ENCODE measurements at places on chromosomes 3 and 15.
A peak's percentile ranks its signal among the peaks of the same experiment; 100 is the strongest.

DNA sequence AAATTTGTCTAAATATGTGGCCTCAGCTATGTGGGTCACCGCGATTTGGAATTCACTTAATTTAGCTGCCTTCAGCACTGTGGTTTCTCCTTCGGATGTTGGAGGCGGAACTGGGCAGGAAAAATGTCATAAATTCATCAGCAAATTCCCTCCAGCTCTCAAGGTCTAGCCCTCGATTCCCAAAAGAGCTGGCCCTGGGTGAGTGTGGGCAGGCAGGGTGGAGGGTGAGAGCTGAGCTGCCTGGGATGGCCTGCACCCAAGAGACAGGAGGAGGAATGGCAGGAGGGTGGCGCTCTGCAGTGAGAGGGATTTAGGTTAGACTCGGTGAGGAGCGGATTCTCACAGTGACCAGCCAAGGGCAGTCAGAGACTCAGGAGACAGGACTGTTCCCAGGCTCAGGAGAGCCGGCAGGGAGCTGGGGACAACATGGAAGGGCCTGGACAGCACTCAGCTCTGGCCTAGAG lies 57.1 kb downstream of the FEM1B start:
- no peak for DNase-seq

DNA sequence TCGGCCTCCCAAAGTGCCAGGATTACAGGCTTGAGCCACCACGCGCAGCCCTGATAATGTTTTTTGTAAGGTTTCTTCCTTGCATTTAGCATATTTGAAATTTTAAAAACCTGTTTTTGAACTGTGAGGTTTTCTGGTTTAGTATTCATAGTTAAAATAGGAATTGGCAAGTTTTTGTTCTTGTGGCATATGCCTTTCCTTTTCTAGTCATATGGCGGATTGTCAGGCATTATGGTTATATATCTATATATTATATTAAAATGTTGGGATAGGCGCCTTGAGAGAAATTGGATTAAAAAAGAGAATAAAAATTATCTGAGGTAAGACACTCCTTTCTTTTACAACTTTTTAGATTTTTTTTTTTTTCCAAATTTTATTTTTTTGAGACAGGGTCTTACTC lies 28.4 kb downstream of the FXR1 start:
- no peak for DNase-seq

- DNase-seq, result no peak
These were observed 40.3 kb downstream of the ZBTB38 start for GRCh38 chr3:141408596-141408995.

DNA sequence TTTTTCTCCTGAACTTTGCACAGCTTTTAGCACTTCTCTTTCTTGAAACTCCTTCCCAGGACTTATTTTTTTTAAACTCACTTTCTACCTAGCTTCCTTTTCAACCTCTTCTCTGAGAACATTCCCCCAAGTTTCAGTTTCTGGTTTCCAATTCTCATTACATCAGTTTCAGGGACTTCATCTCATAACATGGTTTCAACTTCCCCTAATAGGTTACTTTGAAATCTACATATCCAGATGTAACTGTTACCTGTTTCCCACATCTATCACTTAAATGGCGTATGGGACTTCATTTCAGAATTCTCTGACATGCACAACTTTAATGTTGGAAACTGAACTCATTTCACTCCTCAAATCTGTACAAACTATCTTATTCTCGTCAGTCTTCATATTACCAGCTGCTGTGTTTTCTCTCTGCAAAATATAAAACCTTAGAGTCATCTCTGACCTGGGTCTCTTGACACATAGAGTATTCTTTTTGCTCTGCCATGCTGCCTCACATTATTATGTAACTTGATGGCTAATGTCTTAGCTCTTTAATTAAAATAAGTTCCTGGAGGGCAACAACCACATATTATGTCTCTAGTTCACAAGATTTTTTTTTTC lies 58.4 kb downstream of the NME9 start:
- no peak for DNase-seq

DNA sequence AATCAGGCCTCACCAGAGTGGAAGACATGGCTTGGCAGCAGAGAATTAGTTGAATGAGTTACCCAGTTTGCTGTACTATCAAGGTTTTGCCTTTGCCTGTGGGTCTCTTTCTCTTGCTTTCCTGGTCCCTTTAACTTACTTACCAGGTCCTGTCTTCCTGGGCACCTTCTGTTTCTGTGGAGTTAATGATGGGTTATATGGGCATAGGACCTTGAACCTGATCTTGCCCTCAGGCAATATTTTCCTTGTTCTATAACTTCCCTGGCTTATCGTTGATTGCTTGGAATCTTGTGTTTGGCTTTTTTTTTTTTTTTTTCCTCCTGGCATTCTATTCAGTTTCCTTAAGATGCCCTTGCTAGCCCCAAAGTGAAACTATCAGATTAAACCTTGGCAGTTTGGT lies 106.8 kb downstream of the HHLA2 start:
- no peak for DNase-seq

DNA sequence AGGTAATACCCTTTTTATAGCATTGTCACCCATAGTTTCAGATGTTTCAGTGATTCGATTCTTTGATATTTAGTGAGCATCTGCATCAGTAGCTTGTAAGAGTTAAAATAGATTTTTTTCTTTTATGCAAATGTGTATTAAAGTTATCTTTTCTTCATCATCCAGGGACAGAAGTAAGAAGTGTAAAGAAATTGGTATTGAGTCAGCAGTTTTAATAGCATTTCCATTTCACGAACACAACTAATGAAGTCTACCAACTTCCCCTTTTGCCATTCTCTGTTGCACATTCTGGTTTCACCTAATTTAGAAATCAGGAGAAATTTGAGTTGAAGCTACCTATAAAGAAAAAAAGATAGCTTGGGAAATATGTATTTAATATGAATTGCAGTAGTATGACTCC lies 127.9 kb downstream of the ROBO1 start:
- no peak for DNase-seq

DNA sequence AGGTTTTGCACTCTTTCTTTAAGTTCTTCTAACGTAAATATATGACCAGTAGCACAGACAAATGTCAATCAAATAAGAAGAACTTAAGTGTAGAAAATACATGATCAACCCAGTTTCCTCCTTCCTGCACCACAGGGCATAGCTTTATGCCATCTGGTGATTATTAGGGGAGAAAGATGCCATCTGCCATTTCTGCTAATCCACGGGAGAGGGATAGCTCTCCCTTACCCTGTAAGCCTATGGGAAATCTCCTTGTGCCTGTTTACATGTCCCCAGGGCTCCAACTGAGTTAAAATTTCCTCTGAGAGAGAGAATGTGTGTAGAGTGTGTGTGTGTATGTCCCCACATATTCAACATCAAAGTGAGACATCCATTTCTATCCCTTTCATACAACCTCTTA lies 135.9 kb downstream of the RSL24D1 start:
- DNase-seq, result no peak

- DNase-seq, result no peak
These were observed 33.6 kb upstream of the EIF5A2 start for GRCh38 chr3:170942011-170942410.

- DNase-seq, result no peak
These were observed 2.0 kb downstream of the FOXL2NB start for GRCh38 chr3:138949002-138949418.

- DNase-seq, result no peak
These were observed 23.1 kb upstream of the TXNRD3 start for GRCh38 chr3:126677862-126678503.

- DNase-seq, result no peak
These were observed 394.2 kb upstream of the EPHA3 start for GRCh38 chr3:88713233-88713691.

GRCh38 chr3:43330981-43331380 lies 44.6 kb downstream of the SNRK start:
- no peak for DNase-seq

DNA sequence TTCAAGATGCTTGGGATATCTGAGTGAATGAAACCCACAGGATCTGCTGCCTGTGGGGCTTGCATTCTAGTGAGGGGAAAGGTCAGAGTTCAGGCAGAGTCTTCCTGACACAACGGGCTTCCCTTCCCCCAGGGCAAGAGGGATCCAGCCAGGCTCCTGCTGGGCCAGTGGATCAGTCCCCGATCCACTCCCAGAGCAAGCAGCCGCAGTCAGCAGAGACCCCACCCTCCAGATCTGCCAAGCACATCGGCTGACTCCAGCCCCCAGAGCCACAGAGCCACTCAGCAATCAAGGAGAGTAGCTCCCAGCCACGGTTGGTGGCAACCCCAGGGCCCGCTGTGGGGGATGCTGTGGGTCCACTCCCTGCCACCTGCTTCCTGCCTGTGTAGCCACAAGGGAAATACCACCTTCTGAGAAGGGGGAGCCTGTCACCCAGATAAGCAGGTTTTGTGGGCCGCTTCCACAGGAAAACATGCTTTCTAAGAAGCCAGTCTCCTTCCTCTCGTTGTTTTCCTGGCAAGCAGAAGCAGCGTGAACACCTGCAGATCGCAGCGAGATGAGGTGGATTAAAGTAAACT lies 44.9 kb downstream of the CPN2 start:
- peak; percentile 23 for DNase-seq

GRCh38 chr3:70621451-70621850 lies 309.0 kb upstream of the MDFIC2 start:
- DNase-seq, result no peak

- no peak for DNase-seq
These were observed 103.4 kb downstream of the CHST2 start for GRCh38 chr3:143222981-143223380.

GRCh38 chr3:72887343-72887704 lies 522 bp upstream of the GXYLT2 start:
- DNase-seq, result no peak

DNA sequence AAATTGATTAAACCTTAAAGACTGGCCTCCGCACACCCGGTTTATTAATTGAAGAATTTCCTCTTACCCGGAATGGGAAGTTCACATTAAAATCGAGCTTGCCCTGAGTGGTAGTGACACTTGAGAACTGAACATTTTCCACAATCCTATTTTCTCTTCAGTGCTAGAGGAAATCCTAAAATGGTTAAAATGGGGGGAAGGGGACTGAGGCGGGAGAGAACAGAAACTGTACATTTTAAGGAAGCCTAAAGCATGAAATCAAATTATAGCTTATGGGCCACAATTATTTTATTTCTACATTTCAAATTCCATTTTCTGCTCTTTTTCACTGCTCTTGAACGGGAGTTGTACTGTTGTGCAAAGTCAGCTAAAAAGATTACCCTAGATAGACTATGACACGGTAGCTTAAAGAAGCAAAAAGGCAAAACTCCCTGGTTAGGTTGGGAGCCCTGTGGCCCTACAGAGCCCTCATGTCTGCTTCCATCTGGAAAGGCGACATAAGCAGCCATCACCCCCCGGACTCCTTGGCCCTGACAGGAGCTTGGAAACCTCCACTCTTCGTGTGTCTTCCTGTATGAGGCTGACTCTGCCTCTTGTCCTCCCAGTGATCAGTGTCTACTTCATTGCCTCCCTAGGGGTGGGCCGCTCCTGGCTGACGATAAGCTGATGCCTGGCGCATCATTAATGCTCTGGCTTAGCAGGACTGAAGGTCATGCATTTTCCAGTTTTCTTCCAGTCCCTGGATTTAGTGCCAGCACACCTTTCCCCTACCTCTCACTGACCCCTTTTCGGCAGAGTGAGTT lies 79.3 kb downstream of the EEFSEC start:
- DNase-seq, result no peak

DNA sequence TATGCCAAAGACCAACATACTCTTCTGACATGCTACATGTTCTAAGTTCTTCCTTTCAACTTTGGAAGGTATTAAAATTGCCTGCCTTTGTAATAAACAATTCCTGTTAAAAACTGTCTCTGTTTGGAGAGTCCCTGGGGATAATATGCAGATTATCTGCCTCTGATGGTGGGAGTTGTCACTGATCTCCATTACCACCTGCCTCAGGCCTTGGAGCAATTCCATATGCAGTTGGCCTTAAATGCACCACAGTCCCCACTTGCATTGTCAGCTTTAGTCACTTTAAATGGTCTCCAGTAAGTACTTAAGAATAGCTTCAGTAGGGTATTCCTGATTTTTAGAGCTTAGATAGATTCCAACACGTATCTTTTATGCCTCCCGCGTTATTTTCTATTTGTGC lies 121.1 kb upstream of the GOLIM4 start:
- DNase-seq, result no peak

GRCh38 chr3:184315871-184316661 lies 1.7 kb downstream of the EIF4G1 start:
- no peak for DNase-seq

DNA sequence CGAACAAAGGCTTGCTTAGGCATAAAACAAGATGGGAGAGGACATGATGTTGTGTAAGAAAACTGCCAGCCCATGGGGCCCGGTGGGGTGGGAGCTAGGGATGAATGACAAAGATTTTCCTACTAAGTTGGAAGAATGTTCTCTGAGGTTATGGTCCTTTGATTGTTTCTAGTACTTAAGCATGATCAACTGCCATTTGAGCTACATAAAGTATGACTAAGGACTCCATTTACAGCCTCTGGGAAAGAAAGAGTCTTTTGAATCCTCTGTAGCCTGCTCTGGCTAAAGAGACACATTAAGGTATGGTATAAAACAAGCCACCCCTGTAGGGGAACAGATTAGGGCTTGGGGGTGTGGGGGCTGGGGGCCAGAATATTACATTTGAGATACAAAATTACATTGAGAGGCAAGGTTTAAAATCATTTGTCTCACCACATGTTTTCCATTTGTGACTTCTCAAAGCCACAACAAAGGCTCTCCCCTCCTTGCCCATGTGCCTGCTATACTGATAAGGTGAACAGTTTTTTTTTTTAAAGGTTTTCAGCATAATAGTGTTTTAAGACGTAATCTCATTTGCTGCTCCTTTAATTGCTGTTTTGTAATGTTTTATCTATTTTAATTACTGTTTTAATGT lies 323.4 kb downstream of the CHST2 start:
- no peak for DNase-seq

DNA sequence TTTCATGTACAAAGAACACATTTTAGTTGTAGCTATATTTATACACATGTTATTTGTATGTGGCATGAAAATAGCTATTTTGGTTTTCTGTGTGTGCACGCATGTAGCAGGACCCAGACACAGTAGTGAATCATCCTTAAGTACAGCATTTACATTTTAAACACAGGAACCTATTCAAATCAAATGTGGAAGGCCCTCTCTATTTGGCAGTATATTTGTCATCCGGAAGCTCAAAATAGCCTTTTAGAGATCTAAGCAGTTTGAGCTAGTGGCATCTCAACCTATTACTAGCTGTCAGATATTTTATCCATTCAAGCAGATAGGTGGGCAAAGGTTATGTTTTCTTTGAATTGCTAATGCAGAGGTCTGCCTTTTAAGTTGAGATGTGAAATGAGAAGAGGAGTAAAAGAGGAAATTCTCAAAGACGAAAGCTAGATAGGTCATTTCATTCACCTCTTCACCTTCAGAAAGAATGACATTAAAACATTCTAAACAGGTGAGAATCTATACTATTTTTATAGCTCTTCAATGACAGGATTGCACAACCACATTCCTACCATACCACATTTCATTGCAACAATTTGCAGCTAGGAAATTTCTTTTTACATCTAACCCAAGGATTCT lies 46.3 kb upstream of the TIPARP start:
- DNase-seq, result no peak

- no peak for DNase-seq
These were observed 103.4 kb downstream of the IGF1R start for GRCh38 chr15:98751767-98752166.

GRCh38 chr15:38883987-38884386 lies 319.4 kb upstream of the RASGRP1 start:
- no peak for DNase-seq

All from AML-193 (cell line).